Activated T-cell treated with anti-CD3 and anti-CD28 coated beads, Interleukin-2, amount 50 U/mL, for 48 hours (primary cell): ENCODE measurements at places on chromosomes 12 and 14.
A peak's percentile ranks its signal among the peaks of the same experiment; 100 is the strongest.

GRCh38 chr12:543114-543451 lies 83.3 kb downstream of the B4GALNT3 start:
- no peak for DNase-seq

DNA sequence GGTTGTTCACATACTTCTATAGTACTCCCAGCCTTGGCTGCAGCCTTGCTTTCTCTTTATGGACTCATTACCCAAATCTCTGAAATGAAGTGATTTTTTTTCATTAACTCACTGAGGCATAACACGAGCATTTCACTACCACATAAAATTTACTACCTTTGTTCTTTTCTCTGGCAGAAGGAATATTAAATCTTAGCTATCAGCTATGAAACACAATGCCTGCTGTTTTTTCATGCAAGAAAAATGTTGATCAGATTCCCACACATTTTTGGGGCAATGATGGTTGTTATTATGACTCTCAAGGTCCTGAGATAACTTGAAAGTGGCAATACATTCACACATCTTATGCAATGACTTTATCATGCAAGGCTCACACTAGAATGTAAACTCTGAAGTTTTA lies 225.3 kb upstream of the ATP2B1 start:
- DNase-seq, result no peak

DNA sequence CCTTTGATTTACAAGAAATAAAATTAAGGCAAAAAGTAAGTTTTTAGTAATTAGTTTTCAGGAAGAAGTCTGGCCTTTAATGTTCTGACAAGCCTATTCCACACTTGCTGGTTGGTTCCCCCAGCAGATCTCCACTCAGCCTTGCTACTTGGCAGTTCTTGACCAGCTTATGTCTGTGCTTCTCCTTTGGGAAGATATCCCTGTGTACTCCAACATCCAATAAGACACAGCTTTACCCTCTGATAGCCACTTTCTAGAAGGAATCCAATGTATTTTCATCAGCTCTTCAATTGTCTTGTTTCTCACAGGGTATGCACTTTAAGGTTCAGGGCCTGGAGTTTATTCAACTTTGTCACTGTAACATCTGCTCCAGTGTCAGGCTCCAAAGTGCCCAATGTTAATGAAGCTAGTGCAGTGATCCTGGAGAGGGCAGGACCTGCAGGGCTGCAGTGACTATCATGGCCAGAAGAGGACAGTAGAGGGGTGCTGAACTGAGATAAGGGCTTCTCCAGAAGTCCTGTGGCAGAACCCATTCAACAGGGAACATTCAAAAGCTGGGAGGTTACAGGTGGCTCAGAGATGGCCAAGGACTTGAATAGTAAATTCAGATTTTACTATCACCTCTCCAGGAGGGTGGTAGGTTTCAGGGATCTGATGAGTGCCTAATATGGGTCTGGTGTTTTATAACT lies 22.9 kb downstream of the JKAMP start:
- peak; percentile 66 for DNase-seq

GRCh38 chr14:89165189-89166181 lies 251.5 kb downstream of the FOXN3 start:
- DNase-seq, result no peak

- no peak for DNase-seq
Observed at GRCh38 chr12:42277396-42278127, 39.5 kb upstream of the YAF2 start.

GRCh38 chr12:12717586-12718380 lies 615 bp downstream of the CDKN1B start:
- peak; percentile 56 for DNase-seq

DNA sequence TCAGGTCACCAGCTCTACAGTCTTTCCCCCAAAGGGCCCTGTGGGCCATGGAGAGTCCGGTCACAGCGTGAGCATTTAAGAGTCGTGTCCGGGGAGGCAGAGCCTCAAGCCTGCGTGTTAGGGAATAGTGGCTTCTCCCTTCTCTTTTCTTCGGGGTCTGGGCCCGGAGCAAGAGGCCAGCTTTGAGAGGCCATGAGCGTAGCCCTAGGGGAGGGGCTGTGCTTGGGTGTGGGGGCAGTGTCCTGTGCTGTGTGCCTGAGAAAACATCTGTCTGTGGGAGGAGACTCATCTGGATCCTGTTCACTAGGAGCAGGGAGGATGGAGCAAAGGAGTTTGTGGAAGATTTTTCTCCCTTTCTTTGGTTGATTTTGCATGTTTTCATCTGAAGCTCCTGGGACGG lies 5.3 kb downstream of the LRP1-AS start:
- DNase-seq, result no peak

- no peak for DNase-seq
Observed at GRCh38 chr14:31241450-31242114, 34.0 kb upstream of the HECTD1 start.

DNA sequence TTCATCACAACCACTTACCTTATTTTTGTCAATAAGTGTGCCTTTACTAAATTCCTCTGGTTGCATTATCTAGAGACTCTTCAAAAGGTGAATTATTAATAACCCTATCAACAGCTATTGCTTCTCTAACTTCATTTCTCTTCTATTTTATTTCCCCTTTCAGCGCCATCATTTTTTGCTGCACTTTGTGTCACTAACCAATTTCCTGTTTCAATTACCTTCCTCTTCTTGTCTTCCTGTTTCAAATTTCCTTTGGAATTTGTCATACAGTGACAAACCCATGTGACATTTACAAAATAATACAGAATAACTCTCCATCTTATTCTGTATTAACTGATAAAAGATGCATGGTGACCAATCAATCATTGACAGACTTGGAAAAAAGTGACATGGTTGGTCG lies 12.2 kb upstream of the CLEC2A start:
- DNase-seq, result no peak

DNA sequence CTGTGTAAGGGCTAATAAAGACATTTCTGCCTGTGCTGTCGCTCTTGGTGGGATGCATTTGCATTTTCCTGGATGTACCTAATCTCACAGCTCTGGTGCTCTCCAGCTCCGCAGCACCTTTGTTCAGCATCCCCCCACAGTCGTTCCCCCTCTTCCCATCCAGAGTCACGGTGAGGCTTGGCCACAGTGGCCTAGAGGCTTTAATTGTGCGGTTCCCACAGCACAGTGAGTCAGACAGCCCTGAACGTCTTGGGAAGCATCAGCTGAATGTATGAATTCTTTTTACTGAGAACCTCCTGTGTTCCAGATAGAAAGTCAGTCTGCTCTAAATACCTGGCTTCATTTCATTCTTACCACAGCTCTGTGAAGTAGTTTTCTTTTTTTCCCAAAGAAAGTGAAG lies 28.7 kb downstream of the MLXIP start:
- DNase-seq, result no peak

DNA sequence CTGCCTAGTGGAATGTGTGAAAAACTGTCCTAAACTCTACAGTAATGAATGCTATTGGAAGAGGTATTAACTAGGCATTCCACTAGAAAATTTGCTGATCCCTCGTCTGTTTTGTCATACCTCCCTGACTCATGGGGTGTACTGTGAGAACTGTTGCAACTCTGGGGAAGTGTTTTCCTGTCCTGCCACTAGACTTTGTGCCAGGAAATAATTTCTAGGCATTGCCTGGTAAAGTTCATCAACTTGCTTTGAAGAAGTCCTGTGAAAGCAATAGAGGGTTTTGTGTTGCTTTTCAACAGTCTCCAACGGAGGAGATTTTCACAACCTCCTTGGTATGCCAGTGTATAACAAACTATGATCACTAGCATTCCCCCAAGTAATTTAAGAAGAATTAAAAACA lies 139.9 kb downstream of the AKAP6 start:
- DNase-seq, result no peak

GRCh38 chr12:68904351-68904962 lies 28.5 kb downstream of the CPM start:
- DNase-seq, result no peak

- DNase-seq, result no peak
Observed at GRCh38 chr12:497501-498160, 37.9 kb downstream of the B4GALNT3 start.

DNA sequence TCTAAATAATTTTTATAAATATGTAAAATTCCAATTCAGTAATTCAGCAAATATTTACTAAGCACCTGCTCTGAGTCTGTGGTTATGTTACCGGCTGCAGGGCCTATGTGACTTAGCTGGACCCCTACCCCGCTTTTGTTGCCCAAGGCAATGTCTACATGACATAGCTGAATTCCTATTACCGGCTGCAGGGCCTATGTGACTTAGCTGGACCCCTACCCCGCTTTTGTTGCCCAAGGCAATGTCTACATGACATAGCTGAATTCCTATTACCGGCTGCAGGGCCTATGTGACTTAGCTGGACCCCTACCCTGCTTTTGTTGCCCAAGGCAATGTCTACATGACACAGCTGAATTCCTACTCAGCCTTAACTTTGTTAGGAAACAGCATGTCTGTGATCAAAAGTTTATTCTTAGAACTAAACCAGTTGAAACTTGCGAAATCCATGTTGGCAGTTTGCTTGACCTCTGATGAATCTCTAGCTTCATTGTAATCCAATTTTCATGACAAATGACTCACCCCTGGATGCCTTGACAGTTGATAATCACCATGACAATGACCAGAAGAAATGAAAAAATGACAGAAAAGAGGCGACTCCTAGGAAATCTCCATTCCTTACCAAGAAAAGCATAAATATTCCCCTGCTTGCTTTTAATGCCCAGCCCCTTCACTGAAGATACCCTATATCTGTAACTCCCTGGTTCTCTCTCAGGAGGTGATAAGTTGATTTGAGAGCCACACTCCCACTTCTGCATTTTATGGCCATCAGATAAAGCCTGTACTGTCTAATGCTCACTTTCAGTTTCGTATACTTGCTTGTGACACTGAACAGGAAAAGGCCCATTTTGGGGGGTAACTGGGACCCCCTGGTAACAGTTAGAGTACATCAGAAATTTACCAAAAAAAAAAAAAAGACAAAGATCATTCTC lies 148.4 kb upstream of the SYT10 start:
- no peak for DNase-seq

GRCh38 chr12:131836714-131837397 lies 8.7 kb downstream of the MMP17 start:
- DNase-seq, result no peak

DNA sequence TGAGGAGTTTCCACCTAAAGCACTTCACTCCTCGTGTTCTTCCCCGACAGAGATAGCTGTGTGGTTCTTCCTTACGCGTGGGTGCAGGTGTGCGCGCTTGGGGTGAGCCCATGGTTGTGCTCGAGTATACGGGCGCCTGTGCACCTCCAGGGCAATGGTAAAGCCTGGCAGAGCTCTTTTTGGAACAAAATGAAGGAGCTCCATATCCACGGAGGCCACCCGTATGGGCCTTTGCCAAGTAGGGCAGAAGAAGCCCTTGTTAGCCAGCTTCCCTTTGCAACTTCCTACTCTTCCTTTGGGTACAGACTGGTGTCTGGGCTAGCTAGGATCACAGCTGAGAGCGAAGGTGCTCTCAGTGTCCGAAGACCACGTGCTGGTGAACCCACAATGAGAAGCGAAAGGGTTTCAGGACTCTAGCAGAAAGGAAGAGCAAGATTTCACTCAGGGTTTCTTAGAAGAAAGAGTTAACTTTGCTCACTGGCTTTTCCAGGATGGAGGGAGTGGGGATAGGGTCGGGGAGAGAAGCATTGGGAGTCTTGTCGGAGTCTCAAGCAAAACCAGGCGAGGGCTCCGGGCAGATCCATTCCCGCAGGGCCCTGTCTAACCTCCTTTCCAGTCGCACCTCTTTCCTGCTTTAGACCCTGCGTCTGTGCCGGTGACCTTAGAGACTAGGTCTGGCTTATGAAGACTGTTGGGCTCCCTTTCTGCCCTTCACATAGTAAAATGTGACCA lies 960 bp upstream of the LRFN5 start:
- DNase-seq, result peak; percentile 23

GRCh38 chr14:92874962-92875661 lies 47.8 kb upstream of the CHGA start:
- DNase-seq, result no peak

GRCh38 chr12:58801986-58802385 lies 118.3 kb downstream of the LRIG3 start:
- no peak for DNase-seq

- peak; percentile 15 for DNase-seq
Observed at GRCh38 chr12:131948166-131948712, 1.5 kb upstream of the EP400 start.

DNA sequence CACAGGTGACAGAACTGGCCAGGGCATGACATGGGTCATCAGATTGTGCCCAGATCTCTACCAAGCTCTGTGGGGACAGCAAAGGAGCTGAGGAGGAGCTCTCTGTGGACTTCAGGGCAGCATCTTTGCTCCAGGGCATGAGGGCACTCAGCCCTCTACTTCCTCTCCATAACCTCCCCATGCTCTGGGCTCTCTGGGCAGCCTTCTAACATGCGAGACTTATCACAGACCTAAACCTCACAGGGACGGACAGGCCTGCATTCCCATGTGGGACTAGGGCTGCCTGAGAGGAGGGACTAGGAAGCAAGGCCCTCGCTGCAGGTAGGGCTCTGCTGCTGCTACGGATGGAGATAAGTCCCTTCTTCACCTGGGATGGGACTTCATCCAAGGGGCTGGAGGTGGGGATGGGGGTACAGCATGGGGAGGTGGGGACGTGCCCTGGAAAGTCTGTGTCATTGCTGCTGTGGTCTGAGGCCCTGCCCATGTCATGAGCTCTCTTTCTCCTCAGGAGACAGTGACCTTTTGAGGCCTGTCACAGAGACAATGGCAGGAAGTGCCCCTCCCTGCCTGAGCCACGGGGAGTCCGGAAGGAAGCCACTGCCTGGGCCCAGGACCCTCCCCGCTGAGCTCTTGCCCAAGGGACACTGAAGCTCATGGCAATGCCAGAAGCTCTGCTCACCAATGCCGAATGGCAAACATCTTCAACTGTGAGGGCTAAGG lies 44.1 kb downstream of the PITPNM2 start:
- DNase-seq, result peak; percentile 68

GRCh38 chr14:98507264-98507663 lies 764.7 kb downstream of the BCL11B start:
- no peak for DNase-seq

GRCh38 chr14:91288876-91289275 lies 44.4 kb upstream of the GPR68 start:
- no peak for DNase-seq

DNA sequence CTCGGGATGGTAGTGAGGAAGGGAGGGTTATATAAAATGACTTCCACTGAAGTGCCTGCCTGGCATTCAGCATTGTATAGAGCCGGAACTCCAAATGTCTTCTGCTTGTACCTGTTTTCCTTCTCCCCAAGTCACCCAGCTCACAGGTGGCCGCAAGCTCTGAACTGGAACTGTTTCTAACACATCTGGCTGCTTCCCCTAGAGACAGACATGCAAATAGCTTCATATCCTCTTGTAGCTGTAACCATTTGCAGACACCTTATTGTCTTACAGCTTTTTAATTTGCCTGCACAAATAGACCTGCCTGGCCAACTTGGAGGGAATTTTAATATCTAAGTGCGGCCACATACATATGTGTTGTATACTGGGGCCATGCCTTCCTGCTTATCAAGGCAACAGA lies 126.0 kb downstream of the CHST11 start:
- no peak for DNase-seq
